ENCODE measurements at places on chromosomes 12 and 14.

DNA sequence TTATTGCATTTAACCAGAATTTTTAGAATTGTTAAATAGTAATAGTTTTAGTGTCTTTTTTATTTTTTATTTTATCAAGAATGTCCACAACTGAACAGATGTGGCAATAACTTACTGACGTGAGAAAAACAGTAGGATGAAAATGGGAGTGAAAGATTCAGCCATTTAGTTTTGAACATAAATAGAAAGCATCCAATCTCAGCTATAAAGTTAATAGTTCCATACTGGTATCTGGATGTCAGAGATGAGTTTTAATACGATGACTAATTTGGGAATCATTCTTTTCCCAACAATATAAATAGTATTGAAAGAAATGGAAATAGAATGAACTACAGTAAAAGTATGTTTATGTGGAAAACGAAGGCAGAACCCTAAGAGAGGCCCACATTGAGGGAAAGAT is 159.4 kb downstream of the EPS8 start:
- DNase-seq: no peak

DNA sequence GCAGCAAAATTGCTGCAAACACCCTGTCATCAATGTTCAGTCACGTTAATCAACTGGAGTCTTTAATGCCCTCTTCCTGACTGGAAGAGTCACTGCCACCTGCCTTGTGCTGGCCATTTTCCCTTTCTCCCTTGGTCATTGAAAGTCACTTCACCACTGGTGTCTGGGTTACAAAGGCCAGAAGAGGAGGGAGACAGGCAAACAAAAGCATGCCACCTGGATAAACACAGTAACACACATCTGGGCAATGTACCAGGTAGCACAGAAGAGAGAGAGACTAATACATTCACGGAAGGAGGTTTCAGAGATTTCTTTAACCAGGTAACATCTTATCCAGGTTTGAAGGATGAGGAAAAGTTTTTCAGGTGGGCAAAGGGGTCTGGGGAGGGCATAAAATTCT is 32.7 kb downstream of the GPHB5 start:
- DNase-seq: no peak

GRCh38 chr12:52498946-52499345 is 5.9 kb upstream of the KRT6A start:
- DNase-seq: no peak

GRCh38 chr12:95143621-95144205 is 70.3 kb upstream of the NR2C1 start:
- no peak for DNase-seq

GRCh38 chr14:36748610-36749213 is 87.1 kb downstream of the PAX9 start:
- DNase-seq: no peak

- peak; percentile 64 for DNase-seq
These were observed 3.4 kb downstream of the CDK2AP1 start for GRCh38 chr12:123267991-123268843.

- DNase-seq: peak; percentile 81
These were observed 10.9 kb downstream of the EVL start for GRCh38 chr14:100076133-100076532.

- no peak for DNase-seq
These were observed 116.2 kb upstream of the MAP1LC3B2 start for GRCh38 chr12:116442946-116443345.

- no peak for DNase-seq
These were observed 48.2 kb downstream of the ZFYVE26 start for GRCh38 chr14:67768219-67768618.

- no peak for DNase-seq
These were observed 3.6 kb upstream of the UBC start for GRCh38 chr12:124917841-124918621.

DNA sequence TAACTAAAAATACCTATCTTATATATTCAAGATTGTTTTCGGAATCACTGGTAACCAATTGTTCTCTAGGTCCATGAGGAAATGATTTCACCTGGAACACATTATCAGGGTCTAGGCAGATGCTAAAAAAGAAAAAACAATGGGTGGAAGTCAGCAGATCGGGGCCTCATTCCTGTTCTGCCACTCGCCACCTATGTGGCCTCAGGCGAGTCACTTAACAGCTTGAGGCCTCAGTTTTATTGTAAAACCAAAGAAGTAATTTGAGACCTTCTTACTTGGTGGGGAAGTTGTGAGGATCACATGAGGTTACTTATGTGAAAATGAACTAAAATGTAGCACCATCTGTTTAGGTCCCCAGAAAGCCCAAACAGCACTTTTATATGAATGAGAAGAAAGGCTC is 6.2 kb upstream of the RNASE10 start:
- peak; percentile 14 for DNase-seq

GRCh38 chr12:44875954-44876543 is at the start of gene NELL2:
Gene NELL2, minus strand, starts transcription at chr12:44876315. Its CDS starts 446 bp downstream, at chr12:44875869.
- DNase-seq: no peak

- no peak for DNase-seq
These were observed 38.6 kb upstream of the ATF1 start for GRCh38 chr12:50725011-50725942.

DNA sequence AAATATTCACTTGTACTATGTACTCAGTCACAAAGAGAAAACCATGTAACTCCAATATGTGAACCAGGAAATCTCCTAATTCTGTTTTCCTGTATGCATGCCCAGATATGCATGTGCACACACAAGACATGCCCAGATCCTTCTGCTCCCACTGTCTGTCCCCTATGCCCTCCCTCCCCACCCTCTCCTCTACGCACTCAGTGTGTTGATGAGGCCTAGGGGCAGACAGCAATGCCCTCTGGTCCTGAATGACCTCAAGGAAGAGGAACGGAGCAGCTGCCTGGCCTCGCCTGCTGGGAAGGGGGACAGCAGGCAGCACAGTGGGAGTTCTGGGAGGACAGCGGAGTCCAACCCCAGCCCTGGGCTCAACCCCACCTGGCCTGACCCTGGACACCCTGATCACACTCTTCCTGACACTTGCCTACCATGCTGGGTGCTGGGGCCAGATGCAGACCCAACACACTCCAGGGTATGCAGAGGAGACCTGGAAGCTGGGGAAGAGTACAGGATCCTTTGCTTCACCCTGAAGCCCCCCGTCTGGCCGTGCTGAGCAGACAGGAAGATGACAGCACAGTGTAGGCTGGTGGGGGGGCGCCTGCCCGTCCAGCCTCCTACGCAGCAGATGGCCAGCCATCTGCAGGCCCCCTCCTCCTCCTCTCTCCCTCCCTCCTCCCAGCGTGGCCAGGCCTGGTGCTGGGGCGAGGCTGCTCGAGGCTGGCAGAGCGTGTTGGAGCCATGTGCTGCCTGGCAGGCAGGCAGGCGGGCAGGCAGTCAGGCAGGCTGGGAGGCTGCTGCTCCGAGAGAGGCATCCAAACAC is 106.6 kb upstream of the NCOR2 start:
- DNase-seq: no peak

GRCh38 chr12:13100605-13100881 is 2.9 kb downstream of the GSG1 start:
- no peak for DNase-seq

GRCh38 chr12:132003846-132004245 is 54.1 kb downstream of the EP400 start:
- no peak for DNase-seq

DNA sequence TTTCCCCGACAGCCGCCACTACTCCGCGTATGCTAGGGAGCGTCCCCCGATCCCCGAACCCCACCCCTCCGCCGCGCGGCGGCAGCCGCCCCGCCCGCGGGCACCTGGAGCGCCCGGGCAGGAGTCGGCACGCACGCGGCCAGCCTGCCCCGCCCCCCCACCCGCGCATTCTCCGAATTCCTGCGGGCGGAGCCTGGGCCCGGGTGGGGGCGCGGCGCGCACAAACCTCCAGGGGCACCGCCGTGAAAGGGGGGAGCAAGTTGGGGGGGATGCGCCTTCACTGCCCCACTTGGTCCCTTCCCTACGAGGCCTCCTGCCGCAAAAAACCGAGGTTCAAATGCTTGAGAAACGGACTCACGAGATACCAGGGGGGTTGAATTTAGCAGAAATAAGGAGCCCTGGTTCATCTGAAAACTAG is 1.7 kb downstream of the AJUBA start:
- DNase-seq: no peak

- no peak for DNase-seq
These were observed 159.1 kb downstream of the ADGRD1 start for GRCh38 chr12:131112700-131113290.

- no peak for DNase-seq
These were observed 296.4 kb downstream of the DPF3 start for GRCh38 chr14:72597252-72598233.

DNA sequence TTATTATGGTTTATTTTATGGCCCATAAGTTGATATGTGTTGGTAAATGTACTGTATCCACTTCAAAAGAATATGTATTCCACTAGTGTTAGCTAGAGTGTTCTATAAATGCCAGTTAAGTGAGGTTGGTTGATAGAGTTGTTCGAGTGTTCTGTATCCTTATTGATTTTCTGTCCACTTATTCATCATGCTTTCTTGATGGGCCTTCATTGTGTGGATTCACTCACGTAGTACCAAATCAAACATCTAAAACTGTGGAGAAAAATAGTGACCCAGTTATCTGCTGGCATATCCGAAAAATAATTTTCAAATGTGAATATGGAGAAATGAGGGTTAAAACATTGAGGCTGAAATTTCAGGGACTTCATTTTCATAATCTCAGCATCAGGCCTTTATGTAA is 230.4 kb downstream of the TRHDE start:
- no peak for DNase-seq

DNA sequence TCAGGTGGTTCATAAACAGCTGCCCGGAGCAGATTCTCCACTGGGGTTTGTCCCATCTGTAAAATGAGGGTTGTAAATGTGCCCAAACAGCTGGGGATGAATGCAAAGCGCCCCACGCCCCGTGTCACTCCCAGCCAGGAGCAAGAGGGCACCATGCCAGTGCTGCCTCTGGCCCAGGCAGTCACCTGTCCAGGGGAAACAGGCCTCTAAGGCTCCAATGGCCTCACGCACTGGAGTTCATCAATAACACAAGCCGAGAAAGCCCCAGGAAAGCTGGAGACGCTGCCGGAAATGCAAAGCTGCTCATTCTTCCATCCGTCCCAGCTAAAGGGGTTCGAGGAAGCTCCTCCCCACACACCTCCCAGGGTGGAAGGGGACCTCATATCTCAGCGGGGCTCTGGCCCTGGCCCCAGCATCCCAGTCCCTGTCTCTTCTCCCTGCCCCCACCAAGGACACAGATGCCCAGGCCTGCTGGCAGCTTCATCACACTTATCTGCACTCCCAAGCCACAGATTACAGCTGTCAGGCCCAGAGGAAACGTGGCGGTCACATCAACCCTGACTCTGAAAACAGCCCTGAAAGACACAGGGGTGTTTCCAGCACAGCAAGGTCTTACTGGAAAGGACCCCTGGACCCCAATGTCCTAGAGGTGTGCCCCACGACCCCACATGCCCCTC is 21.5 kb downstream of the SCARB1 start:
- DNase-seq: no peak

DNA sequence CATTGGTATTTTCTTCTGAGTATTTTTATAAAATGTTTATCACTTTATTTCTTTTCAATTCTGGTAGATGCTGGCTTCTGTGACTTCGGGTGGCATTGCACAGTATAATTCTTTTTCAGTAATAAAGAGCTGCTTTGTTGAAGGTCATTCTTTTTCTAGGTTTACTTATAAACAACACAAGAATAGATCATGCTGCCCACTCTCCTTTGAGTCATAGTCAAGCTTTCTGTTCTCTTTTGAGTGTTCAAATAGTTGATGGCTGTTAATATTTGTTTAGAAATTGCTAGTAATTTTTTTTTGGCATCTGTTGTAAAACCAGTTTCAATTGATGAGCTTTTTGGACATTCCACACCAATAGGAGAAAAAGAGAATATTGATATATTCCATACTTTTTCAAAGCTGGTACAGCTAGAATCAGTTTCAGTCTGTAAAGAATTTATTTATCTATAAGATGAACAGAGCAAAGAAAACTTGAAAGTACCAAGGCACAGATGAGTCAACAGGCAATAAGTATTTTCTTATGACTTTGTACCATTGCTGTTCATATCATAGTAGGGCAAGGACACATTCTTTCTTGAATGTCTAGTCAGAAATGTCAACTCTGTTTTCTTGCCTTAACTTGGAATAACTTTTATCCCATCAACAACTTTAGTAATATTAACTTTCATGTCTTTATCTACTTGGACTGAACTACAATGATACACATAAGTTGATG is 513.0 kb upstream of the SEL1L start:
- no peak for DNase-seq

- no peak for DNase-seq
These were observed 16.5 kb downstream of the FAM186B start for GRCh38 chr12:49588721-49589516.

- no peak for DNase-seq
These were observed 97.8 kb downstream of the VRK1 start for GRCh38 chr14:96894966-96895365.

- no peak for DNase-seq
These were observed 35.9 kb upstream of the EGLN3 start for GRCh38 chr14:33986804-33987203.

DNA sequence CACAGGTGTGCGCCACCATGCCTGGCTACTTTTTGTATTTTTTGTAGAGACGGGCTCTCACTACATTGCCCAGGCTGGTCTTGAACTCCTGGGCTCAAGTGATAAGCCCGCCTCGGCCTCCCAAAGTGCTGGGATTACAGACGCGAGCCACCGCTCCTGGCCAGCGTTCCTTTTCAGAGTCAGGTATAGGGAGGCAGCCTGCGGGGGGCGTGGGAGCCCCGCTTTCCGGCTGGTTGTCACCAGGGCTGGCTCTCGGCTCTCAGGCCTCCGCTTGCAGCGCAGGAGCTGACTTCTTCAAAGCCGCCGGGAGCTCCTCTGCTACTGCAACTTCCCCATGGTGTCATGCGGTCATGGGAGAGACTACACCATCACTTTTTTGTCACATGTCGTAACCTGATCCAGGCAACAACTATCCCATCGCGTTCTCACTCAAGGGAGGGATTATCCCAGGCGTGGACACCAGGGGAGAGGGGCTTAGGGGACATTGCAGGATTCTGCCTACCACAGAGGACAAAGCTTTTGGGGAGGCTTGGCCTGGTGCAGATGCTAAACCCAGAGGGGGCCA is 129.4 kb downstream of the SCARB1 start:
- peak; percentile 78 for DNase-seq

DNA sequence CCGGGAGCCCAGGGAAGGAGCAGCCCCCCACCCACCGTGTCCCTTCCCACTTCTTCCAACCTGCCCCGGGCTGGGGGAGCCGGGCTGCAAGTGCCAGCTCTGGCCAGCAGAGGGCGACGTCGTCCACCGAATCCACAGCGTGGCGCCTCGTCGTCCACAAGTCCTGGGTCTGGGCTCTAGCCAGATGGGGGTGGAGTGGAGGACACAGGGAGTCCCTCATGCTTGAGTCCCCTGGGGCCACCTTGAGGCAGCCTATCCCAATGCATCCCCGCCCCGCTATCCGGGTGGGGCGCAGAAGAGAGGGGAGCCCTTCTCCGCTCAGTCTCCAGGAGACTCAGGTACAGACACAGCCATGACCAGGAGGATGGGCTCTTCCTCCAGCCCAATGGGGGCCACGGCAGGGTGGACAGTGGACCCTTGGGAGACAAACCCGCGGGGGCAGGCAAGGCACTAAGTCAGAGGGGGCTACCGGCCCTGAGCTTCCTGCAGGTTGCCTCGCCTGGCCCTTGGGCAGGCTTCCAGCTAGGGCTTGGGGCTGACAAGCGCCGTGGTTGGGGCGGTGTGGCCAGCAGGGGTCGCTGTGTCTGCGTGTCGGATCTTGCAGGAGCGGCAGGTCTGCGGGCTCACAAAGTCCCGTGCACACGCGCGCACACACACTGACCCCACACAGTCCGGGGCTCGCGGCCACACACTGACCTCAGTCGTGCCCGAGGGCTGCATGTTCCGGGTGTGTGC is 5.5 kb downstream of the AQP5 start:
- peak; percentile 27 for DNase-seq

Measured in GF-D8 (cell line).